Activated CD4-positive, alpha-beta T cell treated with anti-CD3 and anti-CD28 coated beads for 24 hours (primary cell): ENCODE measurements at places on chromosomes 2 and 18.

DNA sequence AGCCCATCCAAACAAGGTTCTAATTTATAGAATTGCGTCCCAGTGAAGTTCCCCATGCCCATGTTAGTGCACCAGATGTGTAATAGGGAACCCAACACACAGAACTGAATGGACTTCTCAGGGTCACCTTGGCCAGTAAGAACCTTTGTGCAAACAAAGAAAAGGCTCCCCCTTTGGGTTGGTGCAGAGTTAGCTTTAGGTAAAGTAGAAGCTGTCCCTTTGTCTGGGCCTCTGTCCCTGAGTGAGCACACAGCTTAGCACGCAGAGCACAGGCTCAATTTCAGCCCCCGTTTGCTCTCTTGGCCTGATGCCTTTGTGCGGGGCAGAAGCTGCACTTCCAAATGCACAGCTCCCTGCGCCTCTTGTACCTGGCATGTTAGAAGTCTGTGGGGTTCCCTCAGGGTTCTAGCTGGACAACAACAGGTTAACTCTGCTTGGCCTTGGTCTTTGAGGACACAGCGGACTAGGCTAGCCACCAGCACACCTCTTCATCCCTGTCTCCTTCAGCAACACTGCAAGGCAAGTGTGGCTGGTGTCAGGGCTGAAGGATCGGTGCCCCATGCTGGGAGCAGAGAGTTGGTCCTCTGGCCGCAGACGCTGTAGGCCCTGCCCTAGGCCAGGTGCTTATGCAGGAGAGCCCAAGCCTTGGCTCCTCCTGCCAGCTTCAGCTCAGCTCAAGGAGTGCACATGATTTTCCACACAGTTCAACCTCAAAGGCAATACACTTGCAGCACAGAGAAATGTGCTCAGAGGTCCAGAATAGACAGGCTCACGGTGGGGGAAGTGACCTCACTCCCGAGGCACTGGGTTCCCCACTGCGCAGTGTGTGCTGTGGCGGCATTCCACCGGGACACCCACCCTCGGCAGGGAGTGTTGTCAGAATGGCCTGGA lies 73.3 kb upstream of the FOSL2 start:
- DNase-seq = no peak

GRCh38 chr18:33959609-33960008 lies 265.1 kb downstream of the NOL4 start:
- DNase-seq = no peak

GRCh38 chr2:27831279-27832050 lies 58.7 kb downstream of the RBKS start:
- DNase-seq = no peak

GRCh38 chr2:228048838-228049490 lies 132.5 kb downstream of the SPHKAP start:
- no peak for DNase-seq

DNA sequence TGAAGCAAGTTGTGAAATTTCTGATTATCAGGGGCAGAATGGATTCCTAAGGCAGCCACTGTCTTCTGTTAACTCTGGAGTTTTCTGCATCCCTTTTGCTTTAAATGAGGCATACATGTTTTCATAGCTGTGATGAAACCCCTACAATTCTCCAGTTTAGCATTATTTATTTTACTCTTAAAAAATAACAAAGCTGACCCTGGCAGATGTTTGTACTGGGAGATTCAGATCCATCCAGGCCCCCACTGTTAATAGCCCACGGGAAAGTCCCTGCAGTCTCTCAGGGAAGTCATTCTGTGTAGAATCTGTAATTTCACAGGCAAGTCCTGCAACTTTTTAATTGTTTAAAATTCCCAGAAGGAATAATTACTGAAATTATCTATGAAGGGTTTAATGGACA lies 353 bp upstream of the SULT1C4 start:
- DNase-seq = no peak

DNA sequence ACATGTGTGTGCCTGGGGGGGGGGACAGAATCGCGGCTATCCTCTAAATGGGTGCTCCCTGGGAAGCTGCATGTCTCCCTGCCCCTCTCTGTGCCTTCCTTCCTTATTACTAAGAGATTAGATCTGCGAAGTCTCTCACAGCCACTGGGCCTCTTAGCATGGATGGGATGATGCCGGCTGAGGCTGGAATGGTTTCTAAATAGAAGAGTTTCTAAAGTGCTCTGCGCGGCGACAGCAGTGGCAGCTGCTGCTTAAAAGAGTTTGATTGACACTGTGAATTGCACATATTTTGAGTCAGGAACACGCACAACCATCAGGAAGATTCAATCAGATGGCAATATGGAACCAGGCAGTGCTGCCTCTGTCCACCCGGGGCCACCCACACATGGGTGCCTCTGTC lies 163.8 kb downstream of the CLIP4 start:
- DNase-seq = no peak

DNA sequence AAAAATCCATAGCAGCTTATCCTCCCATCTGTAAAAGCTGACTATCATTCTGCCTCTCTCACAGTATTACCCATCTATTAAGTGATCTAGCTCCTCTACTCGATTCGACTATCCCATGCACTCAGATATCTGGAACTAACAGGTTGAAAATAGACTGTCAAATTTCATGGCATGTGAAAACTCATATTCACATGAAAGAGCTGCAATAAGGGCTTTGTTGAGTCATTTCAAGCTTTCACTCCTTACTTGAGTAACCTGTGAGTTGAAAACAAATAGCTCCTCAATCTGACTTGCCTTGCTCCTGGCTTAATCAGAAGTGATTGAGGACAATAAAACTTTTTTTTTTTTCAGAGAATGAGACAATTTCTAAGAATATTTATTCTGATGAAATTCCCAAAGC lies 192.4 kb upstream of the ERBB4 start:
- DNase-seq = no peak

DNA sequence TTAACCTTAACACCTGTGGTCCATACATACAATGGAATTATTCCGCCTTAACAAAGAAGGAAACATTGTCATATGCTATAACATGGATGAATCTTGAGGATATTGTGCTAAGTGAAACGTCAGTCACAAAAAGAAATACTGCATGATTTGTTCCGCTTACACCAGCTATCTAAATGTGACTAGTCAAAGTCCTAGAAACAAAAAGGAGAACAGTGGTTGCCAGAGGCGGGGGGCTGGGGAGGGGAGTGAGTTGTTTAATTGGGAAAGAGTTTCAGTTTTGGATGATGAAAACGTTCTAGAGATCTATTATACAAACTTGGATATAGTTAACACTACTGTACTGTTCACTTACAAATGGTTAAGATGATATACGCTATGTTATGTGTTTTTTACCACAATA lies 72.0 kb downstream of the SPRED2 start:
- DNase-seq = no peak

- no peak for DNase-seq
Observed at GRCh38 chr2:220001751-220002150, 374.3 kb downstream of the SLC4A3 start.

GRCh38 chr2:15596350-15596749 lies 4.7 kb downstream of the DDX1 start:
- DNase-seq = no peak

DNA sequence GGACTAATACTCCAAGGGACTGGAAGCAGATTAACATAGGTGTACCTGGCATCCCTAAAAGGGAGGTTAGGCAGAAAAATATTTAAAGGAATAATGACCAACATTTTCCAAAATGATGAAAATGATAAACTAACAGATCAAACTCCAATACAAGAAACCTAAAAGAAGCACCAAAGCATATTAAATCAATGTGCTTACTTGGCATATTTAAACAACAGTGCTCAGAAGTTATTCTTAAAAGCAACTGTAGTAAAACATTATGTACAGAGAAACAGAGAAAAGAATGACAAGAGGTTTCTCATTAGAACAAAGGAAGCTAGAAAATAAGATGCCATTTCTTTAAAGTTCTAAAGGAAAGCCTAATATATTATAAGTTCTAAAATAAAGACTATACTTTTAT lies 947.3 kb upstream of the TMEFF2 start:
- no peak for DNase-seq

DNA sequence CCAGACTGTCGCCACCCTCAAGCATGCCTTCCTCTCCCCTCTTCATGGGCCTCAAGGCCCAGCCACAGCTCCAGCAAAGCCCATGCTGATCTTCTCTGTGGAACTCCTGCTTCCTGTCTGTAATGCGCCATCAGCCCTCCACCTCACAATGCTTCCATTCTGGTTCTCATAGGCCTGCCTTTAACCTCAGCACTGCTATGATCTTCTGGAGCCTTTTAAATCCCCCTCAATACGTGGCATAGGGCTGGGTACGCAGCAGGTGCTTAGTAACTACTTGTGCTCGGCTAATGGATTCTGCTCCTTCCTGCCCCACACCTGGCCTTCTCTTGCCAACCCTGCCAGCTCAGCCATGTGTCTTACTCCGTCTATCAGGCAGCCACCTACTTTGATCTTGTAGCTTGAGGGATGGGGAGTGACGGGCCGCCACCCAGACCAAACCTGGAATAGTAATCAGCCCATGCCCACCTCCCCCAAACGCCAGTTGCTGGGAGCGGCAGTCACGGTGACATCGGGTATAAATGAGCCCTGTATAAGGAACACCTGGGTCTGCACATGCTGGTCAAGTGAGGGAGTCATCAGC lies 106.7 kb upstream of the MCFD2 start:
- no peak for DNase-seq

GRCh38 chr2:180927030-180927686 lies 53.2 kb upstream of the UBE2E3 start:
- no peak for DNase-seq

GRCh38 chr18:13387855-13388548 lies 169.4 kb downstream of the LDLRAD4 start:
- no peak for DNase-seq

DNA sequence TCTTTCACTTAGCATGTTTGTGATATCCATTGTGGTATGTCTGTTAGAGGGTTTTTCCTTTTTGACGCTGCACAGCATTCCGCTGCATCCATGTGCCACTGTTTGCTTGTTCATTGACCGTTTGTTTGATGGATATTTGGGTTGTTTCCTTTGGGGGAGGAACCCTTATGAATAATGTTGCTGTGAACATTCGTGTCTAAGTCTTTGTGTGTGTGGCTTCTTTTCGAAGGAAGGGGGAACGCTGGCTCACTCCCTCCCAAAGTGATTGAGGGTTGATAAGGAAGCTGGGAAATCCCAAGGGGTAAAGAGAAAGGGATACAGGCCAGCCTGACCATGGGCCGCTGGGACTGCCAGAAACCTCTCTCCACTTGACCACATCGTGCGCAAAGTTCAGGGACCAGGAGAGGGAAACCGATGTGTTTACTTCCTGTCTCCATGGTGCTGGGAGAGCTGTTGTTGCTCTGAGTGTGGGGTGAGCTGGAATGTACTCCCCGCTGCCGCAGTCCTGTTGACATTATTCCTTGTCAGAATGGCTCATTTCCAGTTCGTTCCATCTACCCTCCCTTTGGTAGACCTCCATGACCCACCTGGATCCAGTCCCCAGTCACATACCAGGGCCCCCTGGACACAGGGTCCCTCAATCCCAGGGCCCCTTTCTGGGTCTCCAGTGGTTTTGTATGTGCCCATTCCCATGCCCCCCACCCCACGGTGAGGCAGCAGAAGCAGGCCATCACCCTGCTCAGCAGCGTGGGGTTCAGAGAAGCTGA lies 39.6 kb downstream of the HS1BP3 start:
- DNase-seq = no peak

GRCh38 chr18:9750112-9750511 lies 42.0 kb downstream of the RAB31 start:
- DNase-seq = no peak

DNA sequence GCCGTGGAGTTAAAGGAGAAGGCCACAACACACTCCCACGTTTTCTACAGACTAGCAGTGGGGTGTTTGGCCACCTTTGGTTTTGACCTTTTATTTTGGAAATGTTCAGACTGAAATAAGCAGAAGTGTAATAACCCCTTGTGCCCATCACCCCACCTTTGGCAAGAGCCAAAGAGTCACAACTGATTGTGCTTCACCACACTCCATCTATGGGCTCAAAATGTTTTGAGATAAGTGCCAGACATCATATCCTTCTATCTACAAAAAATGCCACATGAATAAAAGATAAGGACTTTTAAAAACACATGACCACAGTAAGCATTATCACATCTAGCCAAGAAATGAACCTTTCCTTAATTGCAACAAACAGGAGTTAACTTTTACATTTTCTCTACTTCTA lies 9.9 kb upstream of the GPR35 start:
- DNase-seq = no peak

DNA sequence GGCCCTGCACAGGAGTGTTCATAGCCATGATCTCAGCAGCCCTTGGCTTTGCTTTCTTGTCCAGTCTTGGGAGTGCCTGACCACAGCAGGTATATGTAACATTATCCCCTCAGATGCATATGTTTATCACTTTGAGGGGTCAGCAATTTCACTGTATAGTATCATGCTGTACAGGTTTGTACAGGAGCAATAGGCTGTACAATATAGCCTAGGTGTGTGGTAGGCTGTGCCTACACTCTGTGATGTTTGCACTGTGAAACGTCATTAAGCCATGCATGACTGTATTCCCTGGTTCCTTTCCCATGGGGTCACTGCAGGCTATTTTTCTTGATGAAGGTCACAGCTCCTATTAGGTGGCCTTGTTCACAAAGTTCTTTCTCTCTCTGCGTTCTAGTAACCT lies 4.7 kb upstream of the IL36G start:
- no peak for DNase-seq

GRCh38 chr18:62521593-62521992 lies 1.2 kb upstream of the ZCCHC2 start:
- DNase-seq = no peak

DNA sequence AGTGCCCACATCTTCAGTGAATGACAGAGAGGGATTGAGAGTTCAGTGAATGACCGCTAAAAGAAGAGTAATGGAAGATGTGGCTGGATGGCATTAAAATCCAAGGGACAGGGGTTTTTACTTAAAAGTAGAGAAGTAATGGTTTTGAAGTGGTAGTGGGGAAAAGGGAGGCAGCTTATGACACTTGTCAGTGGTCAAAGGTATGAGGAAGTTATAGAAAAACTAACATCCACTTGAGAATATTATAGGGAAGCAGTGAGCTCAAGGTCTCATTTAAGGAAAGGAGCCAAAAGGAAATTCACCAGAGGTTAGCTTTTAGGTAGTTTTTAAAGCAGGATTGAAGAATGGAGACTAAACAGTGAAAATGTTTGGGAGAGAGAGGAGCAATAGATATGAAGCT lies 24.3 kb downstream of the CDK15 start:
- DNase-seq = no peak

DNA sequence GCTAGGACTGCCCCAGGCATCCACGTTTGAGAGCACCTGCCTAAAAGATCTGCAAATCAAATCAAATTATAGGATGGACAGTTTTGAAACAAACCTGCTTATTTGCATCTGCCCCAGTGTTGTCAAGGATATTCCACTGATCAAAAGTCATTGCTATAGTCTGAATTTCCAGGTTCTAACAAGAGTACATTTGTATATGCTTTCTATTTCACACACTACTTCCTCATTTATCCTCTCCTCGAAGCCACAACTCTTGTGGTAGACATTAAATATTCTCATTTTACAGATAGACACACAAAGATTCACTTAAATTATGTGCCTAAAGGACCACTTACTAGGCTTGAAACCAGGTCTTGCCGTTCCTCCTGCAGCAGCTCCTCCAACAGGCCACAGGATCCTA lies 11.9 kb upstream of the TET3 start:
- no peak for DNase-seq
